Skeletal muscle cell (primary cell): ENCODE measurements at places on chromosomes 5 and 9.

DNA sequence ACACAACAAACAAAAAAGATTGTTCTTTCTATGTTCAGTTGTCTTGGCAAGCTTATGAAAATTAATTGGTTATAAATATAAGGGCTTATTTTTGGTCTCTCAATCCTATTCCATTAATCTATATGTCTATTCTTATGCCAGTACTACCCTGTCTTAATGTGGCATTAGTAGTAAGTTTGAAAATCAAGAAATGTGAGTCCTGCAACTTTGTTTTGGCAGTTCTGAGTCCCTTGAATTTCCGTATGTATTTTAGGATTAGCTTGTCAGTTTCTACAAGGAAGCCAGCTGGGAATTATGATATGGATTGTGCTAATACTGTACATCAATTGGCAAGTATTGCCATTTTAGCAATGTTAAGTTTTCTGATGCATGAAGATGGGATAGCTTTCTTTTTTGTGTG, 10.5 kb upstream of the CCDC125 start:
- no peak for DNase-seq

GRCh38 chr5:148446611-148447010, 62.9 kb downstream of the FBXO38 start:
- no peak for DNase-seq

DNA sequence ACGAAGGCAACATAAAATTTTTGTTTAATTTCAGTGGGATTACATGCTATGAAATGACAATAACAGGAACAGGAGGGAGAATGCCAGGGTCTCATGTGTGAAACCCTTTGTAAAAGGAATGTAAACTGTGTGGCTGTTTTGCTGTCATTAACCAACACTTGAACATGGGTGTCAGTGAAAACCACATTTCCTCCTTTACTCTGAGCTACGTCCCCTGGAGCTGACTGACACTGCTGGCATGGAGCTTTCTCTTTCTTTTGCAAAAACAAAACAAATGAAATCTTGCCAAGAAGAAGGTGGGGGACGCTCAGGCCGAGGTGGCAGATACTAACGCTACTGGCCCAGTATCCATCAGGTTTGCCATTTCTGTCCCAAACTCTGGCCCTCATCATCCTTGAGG, 121.4 kb downstream of the DMRT2 start:
- no peak for DNase-seq

DNA sequence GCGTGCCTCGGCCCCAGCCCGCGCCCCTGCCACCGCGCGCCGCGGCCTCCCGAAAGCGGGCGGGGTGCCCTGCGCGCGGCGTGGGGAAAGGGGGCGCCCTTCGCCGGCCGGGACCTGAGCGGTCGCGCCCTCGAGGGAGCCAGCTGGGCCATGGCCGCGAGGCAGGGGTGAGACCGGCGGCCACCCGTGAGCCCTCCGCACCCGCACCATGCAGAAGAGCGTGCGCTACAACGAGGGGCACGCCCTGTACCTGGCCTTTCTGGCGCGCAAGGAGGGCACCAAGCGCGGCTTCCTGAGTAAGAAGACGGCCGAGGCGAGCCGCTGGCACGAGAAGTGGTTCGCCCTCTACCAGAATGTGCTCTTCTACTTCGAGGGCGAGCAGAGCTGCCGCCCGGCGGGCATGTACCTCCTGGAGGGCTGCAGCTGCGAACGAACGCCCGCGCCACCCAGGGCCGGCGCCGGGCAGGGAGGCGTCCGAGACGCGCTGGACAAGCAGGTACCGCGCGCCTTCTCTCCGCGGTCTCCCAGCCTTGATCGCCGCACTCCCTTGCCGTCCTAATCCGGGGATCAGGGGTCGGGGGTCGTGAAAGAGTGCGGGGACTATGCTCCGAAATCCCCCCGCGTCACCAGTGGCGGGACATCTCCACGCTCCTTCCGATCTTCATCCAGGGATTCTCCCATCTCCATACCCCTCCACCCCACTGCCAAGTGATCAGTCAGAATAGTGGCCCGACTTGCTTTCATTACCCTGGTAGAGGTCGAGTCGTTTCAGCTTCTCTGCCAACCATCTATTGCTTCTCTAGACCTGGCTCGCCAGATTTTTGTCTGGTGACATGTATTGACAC, 590 bp downstream of the RASGRF2 start:
- no peak for DNase-seq

GRCh38 chr5:8060235-8060952, 191.4 kb downstream of the MTRR start:
- DNase-seq: no peak

DNA sequence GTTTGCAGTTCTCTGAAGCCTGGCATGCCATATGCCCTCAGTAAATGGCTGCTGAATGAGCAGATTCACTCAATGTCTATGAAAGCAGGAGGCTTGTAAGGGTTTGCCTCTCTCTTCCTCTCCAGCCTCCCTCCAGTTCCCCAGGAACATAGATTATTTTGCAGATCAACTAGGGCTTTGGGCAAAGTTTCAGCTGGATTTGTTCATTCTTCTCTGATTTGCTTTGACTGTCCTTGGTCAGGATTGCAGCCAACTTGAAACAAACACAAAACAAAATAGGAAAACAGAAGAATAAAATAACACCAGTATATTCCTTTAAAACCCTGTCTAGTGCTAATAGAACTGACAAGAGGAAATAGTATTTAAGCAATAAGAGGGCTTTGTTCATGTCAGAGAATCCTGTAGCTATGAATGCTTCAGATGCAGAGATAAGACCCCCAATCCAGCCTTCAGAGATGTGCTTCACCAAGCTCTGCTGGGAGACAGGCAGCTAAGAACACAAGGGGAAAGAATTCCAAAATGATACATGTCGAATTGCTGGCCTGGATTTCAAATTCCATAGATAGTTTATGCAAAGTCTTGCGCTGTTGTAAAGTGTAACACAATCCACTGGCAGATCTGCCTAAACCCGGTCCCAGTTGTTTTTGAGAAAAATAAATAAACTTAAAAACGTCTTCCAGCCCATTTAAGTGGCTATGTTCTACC, 174.3 kb downstream of the PAPPA start:
- DNase-seq: no peak

- no peak for DNase-seq
These were observed 6.2 kb downstream of the FER start for GRCh38 chr5:108753877-108754276.

- no peak for DNase-seq
These were observed 31.5 kb downstream of the PAX5 start for GRCh38 chr9:37002413-37003217.

GRCh38 chr9:93510041-93510440, 56.7 kb upstream of the FAM120AOS start:
- DNase-seq: no peak

DNA sequence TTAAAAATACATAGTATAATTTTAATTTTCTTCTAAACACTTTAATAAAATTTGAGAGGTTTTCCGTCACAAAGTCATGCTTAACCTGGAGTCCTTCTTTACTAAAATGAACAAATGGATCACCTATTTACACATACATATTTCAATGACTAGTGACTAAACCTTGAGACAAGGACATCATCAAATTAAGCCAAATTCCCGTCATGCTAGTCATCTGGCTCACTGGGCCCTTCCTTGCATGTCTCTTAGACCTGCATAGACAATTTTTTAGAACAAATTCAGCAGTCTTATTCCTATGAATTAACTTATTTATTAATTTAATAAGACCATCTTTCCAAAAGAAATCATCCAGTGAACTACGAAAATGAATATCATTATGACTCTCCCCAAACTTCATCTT, 26.6 kb downstream of the ERAP2 start:
- DNase-seq: no peak

DNA sequence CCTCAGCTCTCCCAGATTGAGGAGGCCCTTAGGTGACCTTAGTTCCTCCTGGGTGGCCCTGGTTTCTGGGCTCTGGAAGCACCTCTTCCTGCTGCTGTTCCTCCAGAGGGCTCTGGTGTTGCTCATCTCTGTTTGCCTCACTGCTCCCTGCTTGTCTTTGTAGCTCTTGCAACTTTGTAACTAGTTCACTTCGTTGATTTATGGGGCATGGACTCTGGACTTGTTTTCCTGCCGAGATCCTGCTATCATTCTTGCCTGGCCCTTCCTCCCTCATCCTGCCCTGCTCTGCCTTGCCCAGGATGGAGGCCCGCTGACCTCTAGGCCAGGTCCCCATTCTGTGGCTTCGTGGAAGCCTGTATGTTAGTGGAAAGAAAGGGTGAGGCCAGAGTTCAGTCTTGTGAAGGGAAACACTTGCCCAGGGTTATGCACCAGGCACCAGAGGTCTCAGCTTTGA, 169.3 kb downstream of the MACROH2A1 start:
- DNase-seq: no peak

- no peak for DNase-seq
These were observed 833 bp upstream of the MROH2B start for GRCh38 chr5:41071975-41072374.

GRCh38 chr5:150158170-150158949, 2.7 kb upstream of the PDGFRB start:
- DNase-seq: no peak

GRCh38 chr5:154166901-154167791, 23.4 kb upstream of the GALNT10 start:
- DNase-seq: no peak
